ENCODE measurements at places on chromosomes 16 and 17.
A peak's percentile ranks its signal among the peaks of the same experiment; 100 is the strongest.

GRCh38 chr17:75412455-75413317 lies 7.2 kb upstream of the GRB2 start:
- peak; percentile 78 for DNase-seq

DNA sequence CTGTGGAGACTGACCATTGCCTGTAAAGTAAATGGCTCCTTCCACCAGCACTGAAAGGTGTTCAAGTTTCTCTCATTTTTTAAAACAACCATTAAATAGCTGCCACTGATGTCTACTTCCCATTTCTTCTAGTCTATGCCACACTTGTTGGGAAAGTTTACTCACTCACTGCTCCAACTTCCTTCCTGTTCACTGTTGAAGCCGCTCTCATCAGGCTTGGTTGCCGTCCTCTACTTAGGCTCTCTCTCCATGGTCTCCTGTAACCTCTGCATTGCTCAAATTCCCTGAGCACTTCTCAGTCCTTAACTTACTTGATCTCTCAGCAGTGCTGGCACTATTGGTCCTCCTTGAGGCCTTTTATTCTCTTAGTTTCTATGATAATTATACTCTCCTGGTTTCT lies 32.4 kb downstream of the SNX11 start:
- no peak for DNase-seq

DNA sequence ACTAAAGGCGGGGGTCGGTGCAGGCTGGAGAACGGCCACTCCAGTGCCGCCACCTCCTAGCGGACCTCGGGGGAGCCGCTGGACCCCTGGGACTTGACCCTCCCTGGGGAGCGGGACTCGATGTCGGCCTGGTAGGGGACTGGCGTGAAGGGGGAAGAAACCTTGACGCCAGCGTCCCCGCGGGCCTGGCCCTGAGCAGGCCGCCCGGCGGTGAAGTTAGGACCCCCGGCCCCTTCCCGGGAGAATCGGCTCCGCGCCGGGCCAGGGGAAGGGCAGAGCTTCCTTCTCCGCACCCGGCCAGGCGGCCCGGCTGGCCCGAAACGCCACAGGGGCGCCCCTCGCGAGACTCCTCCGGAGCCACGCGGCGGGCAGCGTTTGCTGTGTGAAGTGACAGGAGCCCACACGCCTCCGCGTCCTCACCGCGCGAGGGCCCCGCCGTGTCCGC lies 389 bp downstream of the DUS1L start:
- peak; percentile 46 for DNase-seq

DNA sequence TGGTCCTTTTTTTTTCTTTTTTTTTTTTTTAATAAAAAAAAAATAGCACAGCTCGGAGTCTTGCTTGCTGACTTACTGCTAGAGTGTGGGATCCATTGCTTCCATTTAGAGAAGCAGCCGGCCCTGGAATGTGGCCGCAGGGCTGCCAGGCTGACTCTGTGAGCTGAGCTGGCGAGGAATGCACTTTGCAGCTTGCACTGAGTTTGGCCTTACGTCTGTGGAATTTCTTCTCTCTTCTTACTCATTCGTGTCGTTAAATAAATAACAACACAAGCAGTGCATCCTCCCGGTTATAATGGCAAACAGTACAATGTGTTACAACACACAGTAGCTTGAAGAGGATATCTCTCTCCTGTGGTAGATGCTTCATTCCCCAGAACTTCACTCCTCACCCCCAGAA lies 69.2 kb downstream of the PRKCB start:
- no peak for DNase-seq

DNA sequence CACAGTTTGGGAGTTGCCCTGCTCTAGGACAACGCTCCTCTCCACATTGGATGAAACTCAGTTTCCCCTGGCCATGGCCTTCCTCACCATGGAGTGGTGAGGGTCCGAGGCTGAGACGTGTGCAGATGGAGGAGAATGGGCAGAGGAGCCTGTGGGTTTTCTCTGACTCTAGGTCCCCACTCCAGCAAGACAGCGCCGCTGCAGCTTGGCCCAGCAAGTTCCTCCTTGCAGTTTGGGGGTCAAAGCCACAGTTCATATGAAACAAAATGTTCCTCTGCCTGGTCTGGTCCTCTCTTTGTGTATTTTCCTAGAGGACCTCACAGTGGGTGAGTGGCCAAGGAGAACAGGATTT lies 2.3 kb downstream of the C16orf54 start:
- DNase-seq: no peak

DNA sequence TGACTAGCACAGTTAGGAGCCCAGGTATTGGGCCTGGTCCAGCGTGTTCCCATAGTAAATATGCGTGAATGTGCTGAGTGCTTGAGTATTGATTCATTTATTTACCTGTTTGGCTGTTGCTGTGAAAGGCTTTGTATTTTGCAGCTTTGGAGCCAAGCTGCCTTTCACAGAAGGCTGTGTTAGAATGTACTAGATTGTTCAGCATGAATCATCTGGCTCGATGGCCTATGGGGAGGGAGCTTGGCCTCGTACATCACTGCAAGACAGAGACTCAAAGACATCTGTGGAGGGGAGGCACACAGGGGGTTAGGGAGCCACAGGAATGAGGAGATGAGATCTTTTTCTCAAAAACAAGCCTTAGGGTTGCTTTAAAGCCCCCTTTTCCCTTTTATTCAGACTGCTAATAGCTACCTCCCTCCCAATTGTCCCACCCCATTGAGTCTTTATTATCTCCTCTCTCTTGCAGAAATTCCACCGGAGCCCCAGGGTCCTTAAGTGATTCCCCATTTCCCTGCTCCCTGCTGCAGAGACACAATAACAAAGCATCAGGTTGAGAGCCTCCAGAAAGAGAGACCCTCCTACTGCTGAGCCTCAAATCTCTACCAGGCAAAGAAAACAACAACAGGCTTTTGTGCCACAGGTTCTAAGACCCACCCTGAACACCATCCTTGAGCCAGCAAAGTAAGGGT lies 307.2 kb downstream of the ABCC12 start:
- no peak for DNase-seq

- no peak for DNase-seq
Observed at GRCh38 chr16:502179-502943, 25.2 kb upstream of the CAPN15 start.

- DNase-seq: no peak
Observed at GRCh38 chr17:28426081-28426519, 20.1 kb upstream of the SLC46A1 start.

DNA sequence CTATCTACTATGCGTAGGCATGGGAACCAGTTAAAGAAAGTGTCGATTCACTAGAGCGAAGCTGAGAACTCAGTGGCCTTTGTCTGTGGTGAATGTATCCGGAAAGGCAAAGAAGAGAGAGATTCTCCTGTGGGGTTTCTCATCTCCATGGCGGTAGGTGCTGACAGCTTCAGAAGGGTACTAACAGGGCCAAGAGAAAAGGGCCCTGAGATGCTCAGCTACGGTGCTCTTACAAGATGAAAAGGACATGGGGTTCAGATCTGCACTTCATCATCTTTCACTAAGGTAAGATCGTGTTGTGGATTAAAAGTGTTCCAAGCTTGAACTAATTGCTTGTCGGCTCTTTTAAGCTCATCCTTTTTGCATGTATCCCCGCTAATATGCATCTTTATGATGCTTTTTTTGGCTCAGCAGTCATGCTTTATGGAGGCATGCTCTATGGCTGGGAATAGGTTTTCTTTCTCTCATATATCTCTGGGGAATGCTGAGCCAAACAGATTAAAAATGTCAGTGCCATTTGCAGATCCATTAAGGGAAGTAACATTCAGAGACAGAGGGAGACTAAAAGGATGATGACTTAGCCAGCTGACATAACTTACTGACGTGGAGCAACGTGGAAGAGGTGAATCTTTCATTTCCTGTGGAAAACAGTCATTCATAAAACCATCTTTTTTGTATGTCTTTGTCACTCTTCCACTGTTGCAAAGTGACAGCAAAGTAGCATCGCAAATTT lies 29.9 kb downstream of the KCNJ16 start:
- no peak for DNase-seq

DNA sequence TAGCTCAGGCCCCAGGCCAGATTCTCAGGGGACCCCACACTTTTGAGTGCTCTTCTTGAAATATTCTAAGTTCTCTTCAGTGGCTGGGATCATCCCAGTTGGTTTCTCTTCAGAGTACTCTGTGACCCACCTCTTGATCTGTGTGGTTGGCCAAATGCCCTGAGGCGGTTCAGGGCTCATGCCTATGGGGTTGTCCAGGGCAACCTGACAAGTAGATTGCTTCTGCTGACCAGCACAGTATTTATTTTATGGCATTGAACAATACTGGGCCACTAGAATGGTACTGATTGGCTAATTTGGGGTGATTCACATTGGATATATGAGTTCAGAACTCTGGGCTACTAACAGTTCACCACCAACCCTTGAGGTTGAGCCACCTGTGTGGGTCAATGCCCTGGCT lies 7.4 kb upstream of the GOSR2 start:
- no peak for DNase-seq

- no peak for DNase-seq
Observed at GRCh38 chr17:17071531-17072360, 29.5 kb downstream of the MPRIP start.

Measured in CD4-positive, alpha-beta T cell treated with Interleukin-6 for 4 hours (primary cell).